ENCODE measurements at places on chromosomes 2 and 18.

- no peak for DNase-seq
These were observed 628.7 kb upstream of the PIK3C3 start for GRCh38 chr18:41326311-41326710.

DNA sequence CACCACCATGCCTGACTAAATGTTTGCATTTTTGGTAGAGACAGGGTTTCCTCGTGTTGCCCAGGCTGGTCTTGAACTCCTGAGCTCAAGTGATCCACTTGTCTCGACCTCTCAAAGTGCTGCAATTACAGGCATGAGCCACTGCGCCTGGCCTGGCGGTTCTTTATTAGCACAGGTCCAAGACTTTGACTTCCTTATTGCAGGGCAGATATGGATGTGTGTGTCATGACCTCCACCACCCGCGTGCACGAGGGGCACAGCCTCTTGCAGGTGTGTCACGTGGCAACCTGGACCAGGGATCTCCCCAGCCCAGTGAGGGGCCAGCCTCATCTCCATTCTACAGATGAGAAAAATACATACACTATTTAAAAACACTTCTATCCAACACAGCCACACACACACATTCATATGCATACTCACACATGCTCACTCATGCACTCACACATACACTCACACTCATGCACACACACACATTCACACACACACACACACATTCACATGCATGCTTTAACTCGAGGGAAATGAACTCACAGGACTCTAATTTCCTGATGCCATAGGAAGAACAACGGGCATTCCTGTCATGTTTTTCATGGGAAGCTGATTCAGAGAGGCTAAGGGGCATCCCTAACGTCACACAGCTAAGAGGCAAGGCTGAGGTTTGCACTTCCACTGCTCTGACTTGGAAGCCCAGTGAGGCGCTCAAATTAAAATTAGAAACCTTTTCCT lies 38.8 kb downstream of the RRM2 start:
- no peak for DNase-seq

GRCh38 chr18:39587586-39587985 lies 2022.0 kb upstream of the CELF4 start:
- no peak for DNase-seq

DNA sequence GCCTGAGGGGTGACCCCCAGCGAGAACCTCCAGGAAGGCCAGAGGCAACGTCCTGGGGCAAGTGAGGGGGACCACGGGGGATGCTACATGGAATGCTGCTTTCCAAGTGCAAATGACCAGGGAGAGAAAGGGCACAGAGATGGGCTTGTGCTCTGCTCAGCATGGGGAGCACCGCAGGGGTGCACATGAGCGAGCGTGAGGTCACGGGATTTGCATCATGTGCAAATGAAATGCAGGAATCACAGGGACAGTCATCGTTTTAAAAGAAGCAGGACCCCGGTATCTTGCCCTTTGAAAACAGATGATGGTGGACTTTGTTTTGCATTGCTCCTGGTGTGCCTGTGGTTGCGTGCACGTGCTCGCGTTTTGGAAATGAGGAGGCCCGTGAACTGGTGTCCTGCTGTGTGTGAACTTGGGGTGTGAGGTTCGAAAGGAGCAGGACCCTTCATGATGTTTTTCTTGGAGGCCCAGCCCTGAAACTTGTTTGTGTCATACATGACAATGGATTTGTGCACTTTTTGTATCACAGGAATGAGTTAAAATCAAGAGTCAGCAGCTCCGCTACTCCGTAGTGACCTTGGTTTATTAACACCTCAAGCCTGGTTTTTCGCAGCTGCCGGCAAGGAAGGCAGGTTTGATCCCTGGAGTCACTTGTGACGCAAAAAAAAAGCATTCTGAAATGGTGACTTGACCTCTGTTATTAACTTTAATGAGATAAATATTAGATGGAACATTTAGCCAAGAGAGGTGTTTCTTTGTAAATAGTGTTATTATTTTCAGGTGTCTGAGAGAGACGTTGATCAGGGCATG lies 234.5 kb downstream of the LDLRAD4 start:
- DNase-seq: no peak

DNA sequence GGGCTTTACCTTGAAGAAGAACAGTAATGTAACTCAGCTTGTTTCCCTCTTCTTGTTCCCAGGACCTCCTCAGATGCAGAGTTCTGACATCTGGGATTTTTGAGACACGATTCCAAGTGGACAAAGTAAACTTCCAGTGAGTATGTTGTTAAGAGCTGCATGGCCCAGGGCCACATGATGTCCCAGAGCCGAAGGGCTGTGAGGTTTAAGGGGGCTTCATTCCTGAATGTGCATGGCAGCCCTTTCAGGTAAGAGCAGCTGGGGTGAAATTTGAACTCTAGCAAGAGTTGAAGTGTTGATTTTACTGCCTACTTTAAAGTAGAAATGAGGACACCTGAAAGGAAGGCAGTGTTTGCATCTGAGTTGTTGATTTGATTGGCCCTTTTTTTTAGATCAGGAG lies 13.3 kb downstream of the CHMP1B start:
- no peak for DNase-seq

- DNase-seq: no peak
These were observed 173.4 kb downstream of the EIPR1 start for GRCh38 chr2:3204031-3204821.

- no peak for DNase-seq
These were observed 235.0 kb upstream of the HNMT start for GRCh38 chr2:137729305-137729704.

GRCh38 chr2:145110668-145111356 lies 590.9 kb upstream of the ZEB2 start:
- no peak for DNase-seq

- no peak for DNase-seq
These were observed 96.9 kb upstream of the MSTN start for GRCh38 chr2:190159453-190159852.

GRCh38 chr2:157442191-157442590 lies 1.7 kb downstream of the CYTIP start:
- no peak for DNase-seq

- DNase-seq: no peak
These were observed 796.7 kb upstream of the CELF4 start for GRCh38 chr18:38362286-38362792.

DNA sequence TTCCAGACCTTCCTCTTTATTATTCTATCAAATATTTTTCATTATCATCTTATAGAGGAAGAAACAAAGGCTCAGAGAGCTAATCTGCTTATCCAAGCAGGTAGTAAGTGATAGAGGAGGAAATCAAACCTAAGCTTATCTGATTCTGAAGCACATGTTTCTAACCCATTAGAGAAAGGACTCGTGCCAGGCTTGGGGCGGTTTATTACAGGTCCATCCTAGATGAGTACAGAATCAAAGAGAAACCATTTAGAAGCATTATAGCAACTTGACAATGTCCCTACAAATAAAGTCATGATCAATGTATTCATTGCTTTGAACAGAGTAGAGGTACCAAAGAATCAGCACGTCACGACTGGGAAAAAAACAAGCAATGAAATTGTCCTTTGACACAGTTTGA lies 303.0 kb downstream of the CYRIA start:
- DNase-seq: no peak

DNA sequence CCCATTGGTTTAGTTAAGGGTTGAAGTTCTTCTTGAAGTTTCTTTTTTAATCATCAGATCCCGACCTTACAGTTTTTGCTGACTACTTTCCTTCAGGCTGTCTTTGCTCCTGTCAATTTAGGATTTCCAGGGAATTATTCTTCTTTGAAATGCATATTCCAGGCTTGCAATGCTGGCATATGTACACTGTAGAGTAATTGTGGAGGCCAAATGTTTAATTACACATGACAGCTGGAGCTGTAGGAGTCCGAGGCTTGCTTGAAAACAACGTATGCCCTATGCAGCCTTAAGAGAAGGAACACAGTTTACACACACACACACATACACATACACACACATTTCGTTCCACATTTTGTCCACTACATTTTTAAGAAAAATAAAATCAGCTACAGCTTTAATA lies 602.3 kb downstream of the TMEM182 start:
- no peak for DNase-seq

GRCh38 chr2:119155633-119156032 lies 2.9 kb downstream of the C1QL2 start:
- no peak for DNase-seq

DNA sequence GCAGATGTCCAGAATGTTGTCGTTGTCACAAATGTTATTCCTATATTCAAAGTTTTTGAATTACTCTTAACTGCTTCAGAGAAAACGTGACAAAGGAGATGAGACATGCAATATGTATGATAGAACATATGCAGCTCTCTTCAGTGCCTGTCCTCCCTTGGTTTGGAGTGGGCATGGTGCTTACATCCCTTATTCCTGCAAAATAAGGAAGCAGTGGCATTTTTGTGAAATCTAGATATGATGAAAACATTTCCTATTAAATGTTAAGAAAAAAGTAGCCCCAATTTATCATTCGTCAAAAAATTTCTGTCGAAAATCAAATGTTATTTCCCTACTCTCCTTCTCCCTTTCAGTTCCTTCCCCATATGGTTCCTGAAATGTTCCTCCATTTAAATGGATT lies 457.5 kb upstream of the FANCL start:
- DNase-seq: no peak

DNA sequence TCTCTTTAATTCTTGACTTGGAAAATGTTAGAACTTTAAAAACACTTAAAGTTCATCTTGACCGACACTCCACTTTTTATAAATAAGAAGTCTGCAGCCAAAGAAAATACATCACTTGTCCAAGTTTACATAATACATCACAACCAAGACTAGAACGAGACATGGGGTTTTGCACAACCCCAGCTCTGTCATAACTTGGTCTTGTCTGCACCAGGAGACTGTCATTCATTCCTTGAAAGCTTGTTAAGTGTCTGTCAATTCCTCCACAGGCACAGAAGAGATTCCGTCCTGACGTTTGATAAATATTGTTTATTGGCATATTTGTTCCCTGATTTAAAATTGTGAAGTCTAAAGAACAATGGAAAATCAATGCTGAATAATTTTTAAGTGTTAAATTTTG lies 139.5 kb upstream of the SETBP1 start:
- DNase-seq: no peak

DNA sequence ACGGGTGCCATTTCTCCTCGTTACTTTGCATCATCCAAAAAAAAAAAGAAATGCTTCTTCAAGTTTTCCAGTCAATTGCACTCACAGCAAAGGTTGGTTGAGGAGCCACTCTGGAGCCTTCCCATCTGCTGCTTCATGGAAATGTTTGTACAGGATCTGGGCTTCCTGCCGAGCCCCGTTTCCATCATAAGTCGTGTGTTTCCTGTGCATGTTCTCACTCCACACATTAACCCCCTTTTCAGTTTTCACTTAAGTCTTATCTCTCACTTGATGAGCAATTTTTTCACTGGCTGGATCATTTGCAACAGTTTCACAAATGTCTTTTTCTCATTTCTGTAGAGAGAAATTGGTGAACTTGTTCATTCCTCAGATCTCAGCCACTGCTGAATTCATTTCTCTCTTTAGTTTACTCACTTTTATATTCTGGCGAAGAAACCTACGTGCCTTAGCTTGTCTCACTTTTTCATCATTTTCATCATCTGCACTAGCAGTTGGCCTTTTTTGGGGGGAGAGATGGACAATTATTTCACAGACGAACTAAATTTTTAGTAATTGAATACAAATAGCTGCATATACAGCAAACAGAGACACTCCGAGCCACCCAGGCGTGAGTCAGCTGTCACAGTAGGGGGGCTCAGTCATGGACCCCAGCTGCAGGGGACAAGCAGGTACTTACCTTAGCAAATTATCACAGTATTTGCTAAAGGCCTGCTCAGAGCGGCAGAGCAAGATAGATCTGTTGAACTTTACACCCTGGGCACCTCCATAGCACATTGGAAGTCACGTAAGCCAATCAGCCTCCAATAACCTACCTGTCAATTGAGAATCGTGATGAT lies 750.8 kb upstream of the ID2 start:
- DNase-seq: no peak

All from effector memory CD4-positive, alpha-beta T cell (primary cell).